Activated CD4-positive, alpha-beta T cell treated with anti-CD3 and anti-CD28 coated beads for 36 hours (primary cell): ENCODE measurements at places on chromosomes 5 and 9.

GRCh38 chr9:122075135-122076030, 17.7 kb downstream of the TTLL11 start:
- no peak for DNase-seq

DNA sequence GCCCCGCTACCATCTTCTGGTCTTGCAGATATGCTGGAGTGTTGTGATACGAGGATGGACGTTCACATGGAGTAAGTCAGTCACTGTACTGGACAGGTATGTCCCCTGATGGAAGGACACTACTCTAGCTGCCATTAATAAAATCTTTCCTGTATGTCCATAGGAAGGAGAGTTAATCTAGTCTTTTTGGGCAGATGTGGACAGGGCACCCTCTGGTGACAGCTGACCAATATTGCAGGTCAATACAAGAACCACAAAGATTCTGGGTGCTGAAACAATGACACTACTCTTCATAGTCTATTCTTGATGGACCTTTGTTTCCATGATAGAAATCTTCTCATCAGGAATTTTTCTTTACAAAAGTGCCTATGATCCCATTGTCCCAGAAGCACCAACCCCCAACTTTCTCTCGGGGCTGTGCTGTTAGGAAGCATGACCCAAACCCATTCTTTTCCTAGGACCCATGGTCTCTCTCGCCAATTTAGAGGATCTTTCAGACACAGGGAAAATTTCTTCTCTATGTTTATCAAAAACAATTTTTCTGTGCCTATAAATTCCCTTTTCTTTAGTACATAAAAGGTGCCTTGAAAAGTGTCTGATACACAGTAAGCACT, 376.9 kb downstream of the DTWD2 start:
- peak; percentile 28 for DNase-seq

GRCh38 chr5:14394365-14394764, 187.2 kb upstream of the OTULINL start:
- no peak for DNase-seq

GRCh38 chr9:77830618-77831285, 182.6 kb upstream of the GNA14 start:
- DNase-seq = no peak

GRCh38 chr9:105632807-105633206, 29.4 kb upstream of the TAL2 start:
- DNase-seq = no peak

DNA sequence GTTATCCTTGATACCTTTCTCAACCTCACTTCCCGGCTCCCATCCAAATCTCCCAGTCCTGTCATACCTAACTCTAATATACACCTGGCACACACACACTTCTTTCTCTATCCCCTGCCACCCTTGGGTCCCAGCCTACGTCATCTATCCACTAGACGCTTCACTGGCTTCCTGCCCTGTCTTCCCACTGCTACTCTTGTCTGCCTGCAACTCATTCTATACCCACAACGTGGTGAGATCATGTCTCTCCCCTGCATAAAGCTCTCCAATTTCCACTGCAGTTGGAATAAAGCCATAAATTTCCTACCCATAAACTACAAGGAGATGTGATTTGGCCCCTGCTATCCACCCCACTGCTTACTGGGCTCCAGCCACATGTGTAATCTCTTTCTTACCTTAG, 93.5 kb downstream of the JMY start:
- DNase-seq = no peak

- DNase-seq = no peak
These were observed 106.0 kb downstream of the CAAP1 start for GRCh38 chr9:26786564-26786963.

GRCh38 chr5:158606233-158606632, 493.5 kb downstream of the EBF1 start:
- DNase-seq = no peak

DNA sequence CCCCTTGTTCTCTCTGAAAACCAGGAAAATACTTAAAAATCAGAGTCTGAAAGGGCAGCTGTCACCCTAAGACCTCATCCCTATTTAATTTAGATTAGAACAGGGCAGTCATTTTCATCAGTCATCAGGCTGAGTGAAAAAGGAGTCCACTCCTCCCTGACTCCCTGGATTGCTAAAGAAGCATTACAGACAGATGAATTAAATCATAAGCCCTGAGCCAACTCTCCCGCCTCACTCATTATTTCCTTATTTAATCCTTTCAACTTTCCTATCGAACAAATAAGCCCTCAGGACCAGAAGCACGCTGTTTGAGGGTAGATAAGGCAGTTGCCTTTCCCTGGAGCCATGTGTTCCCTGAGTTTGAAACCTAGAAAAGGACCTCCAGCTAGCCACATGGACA, 201.9 kb upstream of the ANKRD55 start:
- no peak for DNase-seq

DNA sequence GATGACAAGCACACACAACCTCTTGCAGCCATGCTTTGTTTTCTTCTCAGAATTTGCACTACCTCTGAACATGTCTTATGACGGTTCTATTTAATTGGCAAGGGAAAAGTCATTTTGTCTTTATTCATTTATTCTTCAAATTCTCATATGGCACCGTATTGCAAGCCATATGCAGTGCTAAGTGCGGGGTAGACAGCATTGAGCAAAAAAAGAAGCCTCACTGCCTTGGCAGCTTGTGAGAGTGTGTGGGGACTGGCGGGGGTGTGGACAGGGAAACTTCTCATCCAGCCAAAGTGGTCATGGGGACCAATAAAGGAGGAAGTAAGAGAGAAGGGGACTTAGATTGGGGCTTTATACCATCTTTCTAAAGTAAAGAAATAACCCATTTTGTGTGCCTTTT, 160.0 kb downstream of the CDH12 start:
- DNase-seq = no peak
